Fibroblast of skin of back (primary cell): ENCODE measurements at places on chromosomes 13 and 19.
A peak's percentile ranks its signal among the peaks of the same experiment; 100 is the strongest.

- DNase-seq, result no peak
Observed at GRCh38 chr19:53172889-53173288, 14.0 kb upstream of the ZNF347 start.

- DNase-seq, result no peak
Observed at GRCh38 chr13:56168581-56168980, 972.1 kb upstream of the PRR20A start.

DNA sequence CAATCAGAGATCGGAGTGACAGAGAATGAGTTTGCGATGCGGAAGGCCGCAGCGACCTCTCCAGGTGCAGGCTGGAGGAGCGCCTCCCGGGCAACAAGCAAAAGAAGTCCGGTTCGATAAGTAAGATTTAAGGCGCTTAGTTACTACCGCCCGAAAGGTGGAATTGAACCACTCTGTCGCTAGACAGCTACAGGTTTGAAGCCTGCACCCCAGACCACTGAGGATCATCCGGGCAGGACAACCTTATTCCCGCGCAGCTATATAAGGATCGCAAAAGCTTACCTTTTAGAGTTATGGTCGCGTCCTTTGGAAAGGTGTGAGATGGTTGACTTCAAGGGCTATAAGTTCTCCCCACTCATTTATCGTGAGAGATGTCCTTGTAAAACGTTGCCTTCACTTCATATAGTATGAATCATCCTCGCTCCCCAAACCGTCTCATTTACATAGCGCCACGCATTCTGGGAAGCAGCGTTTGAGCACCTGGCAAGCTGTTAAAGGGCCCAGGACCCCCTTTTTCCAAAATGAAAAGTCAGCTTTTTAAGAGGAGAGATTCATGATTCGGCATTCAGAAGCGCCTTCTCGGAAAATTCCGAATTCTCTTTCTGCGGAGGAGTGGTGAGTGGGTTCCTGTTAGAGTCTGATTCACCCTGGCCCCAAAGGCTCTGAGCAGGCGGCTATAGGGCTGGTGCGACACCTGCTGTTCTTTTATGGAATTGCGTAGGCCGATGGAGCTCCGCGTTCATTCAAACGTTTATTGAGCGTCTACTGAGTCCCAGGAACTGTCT is 10.8 kb downstream of the FOSB start:
- peak; percentile 93 for DNase-seq

DNA sequence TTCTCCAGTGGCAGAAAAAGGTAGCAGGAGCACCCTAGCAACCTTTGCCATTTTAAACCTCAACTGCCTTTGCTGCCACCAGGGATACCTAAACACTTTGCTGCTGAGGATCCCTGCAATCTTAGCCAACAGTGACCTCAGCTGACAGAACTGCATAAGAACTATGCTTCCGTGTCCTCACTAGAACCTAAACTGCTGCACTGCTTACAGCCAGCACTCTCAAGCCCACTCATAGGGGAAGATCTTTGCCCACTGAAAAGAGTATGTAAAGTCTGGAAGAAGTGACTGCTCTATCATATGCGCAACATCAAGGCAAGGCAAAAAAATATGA is 270.0 kb upstream of the PCDH20 start:
- DNase-seq, result peak; percentile 1

DNA sequence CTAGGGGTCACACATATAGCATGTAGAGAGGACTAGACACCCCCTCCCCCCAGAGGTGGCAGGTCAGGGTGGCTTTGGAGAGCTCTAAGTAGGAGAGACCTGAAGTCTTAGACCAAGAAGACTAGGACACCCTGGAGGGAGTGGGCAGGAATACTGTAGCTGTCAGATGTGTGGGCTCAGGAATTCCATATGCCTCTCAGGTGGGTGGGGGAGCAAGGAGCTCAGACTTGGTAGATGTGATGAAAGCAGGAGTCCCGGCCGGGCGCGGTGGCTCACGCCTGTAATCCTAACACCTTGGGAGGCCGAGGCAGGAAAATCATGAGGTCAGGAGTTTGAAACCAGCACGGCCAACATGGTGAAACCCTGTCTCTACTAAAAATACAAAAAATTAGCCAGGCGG is 1.6 kb downstream of the CRB3 start:
- no peak for DNase-seq

DNA sequence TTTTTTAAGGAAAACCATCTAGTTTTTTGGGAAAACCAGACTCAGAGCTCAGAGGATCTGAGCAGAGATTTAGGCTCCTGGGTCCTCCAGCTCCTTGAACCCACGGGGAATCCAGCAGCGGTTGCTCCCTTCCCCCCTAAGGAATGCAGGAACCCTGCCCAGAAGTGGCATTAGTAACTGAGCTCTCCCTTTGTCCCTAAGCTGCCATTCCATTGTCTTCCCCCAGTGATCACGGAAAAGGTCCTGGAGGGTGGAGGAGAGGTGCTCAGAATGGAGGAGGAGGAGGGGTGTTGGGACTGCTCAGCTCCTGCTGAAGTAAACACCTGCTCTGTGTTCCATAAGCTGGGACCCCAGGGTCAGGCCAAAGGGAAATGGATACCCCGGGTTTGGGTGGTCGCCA is 16.8 kb upstream of the OR1M1 start:
- no peak for DNase-seq
